Panc1 (cell line): ENCODE measurements at places on chromosomes 12 and 14.

DNA sequence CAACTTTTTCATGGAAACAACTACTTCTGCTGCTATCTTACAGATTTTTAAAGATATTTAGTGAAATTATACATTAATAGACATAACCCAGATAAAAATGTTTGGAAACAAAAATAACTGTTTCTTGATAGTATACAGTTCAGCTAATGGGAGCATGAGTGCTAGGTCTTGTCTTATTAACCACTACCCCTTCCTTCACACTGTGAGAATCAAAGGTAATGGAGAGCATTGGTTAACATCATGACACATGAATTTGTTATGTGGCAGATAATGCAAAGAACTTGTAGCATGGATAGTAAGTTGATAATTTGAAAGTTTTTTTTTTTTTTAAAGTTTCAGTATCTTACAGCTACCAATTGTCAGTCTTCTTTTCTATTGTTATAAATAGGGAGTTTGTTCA, 44.2 kb downstream of the CCDC91 start:
- no peaks in the 10 kb centered on the region for H3K36me3 ChIP-seq
- H3K27me3 ChIP-seq, result no peaks in the 10 kb centered on the region
- no peak for DNase-seq
- H3K4me1 ChIP-seq, result no peaks in the 10 kb centered on the region
- H3K27ac ChIP-seq, result no peak overlapping the region
- H3K4me3 ChIP-seq, result no peak overlapping the region

DNA sequence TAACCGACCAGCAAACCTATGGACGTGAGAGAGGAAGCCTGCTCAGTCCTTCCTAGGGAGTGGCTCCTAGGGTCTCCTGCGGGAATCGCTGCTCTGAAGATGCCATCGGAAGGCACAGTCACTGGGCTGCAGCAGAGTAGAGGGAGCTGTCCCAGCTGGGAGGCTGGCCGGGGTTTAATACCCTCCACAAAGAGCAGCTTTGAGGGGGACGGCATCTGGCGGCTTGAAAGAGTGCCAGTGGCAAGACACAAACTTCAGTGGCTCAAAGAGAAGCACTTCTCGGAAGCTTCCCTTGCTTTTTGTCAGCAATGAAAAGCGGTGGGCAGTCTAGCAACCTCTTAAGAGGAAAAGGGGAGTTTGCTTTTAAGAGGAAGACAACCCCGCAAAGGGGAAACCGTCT, 114.6 kb downstream of the TMEM132C start:
- no peaks in the 10 kb centered on the region for H3K36me3 ChIP-seq
- no peaks in the 10 kb centered on the region for H3K4me1 ChIP-seq
- no peak overlapping the region for H3K27ac ChIP-seq
- DNase-seq, result no peak
- peaks cover 3% of the 10 kb centered on the region; the same call in 1 of the 2 replicates for H3K27me3 ChIP-seq

DNA sequence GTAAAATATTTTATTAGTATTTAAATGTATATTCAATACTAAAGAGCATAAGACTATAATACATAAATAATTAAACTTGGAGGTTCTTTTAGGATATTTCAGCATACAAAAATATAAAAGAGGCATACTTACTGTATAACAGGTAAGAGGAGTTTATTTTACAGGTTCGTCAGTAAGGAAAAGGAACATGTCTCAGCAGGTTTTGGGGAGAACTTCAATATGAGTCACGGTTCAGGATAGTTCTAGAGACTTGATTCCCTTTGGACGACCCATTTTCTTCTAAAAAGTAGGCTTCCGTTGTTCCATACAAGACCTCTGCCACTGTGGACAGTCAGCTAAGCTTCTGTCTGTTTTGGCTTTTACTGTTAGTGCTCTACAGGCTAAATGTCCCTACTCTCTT, 181.1 kb downstream of the ALX1 start:
- no peak for DNase-seq
- no peaks in the 10 kb centered on the region for H3K27me3 ChIP-seq
- no peaks in the 10 kb centered on the region for H3K4me1 ChIP-seq
- H3K4me3 ChIP-seq, result no peak overlapping the region
- H3K27ac ChIP-seq, result no peak overlapping the region

- no peaks in the 10 kb centered on the region for H3K4me1 ChIP-seq
- H3K27me3 ChIP-seq, result no peaks in the 10 kb centered on the region
- H3K36me3 ChIP-seq, result no peaks in the 10 kb centered on the region
- DNase-seq, result no peak
- H3K4me3 ChIP-seq, result no peak overlapping the region
- H3K27ac ChIP-seq, result no peak overlapping the region
These were observed 5.7 kb upstream of the SERPINA1 start for GRCh38 chr14:94394025-94394493.

GRCh38 chr14:54627540-54628363, 60.8 kb downstream of the SAMD4A start:
- no peaks in the 10 kb centered on the region for H3K36me3 ChIP-seq
- H3K27ac ChIP-seq, result no peak overlapping the region
- H3K4me1 ChIP-seq, result peaks cover 4% of the 10 kb centered on the region; the same call in 1 of the 2 replicates
- DNase-seq, result no peak
- H3K27me3 ChIP-seq, result no peaks in the 10 kb centered on the region
- no peak overlapping the region for H3K4me3 ChIP-seq

- no peak for DNase-seq
- no peak overlapping the region for H3K27ac ChIP-seq
- no peaks in the 10 kb centered on the region for H3K4me1 ChIP-seq
- no peak overlapping the region for H3K4me3 ChIP-seq
- no peaks in the 10 kb centered on the region for H3K27me3 ChIP-seq
- H3K36me3 ChIP-seq, result no peaks in the 10 kb centered on the region
These were observed 107.5 kb upstream of the PARP11 start for GRCh38 chr12:3980504-3981272.

- no peaks in the 10 kb centered on the region for H3K4me1 ChIP-seq
- no peaks in the 10 kb centered on the region for H3K27me3 ChIP-seq
- H3K27ac ChIP-seq, result no peak overlapping the region
- no peaks in the 10 kb centered on the region for H3K36me3 ChIP-seq
- no peak for DNase-seq
- no peak overlapping the region for H3K4me3 ChIP-seq
These were observed 1.8 kb downstream of the ALX1 start for GRCh38 chr12:85281636-85282312.

DNA sequence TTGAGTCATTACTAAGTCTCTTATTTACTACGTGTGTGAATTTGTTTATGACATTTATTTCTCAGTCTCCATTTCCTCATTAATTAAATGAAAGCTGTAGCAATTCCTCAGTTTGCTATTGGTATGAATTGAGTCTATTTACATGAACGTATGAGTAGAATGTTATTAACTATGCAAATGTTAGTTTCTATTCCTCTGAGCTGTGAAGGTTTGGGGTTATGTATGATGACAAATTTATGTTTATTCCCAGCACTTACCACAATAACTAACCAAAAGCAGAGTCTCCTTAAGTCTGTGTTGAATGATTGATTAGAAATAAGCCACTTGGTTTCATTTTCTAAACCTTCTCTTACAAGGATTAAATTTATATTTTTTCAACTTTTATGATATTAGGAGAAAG, 1340.9 kb downstream of the FSCB start:
- no peaks in the 10 kb centered on the region for H3K36me3 ChIP-seq
- no peak overlapping the region for H3K27ac ChIP-seq
- no peaks in the 10 kb centered on the region for H3K4me1 ChIP-seq
- no peak for DNase-seq
- no peak overlapping the region for H3K4me3 ChIP-seq

DNA sequence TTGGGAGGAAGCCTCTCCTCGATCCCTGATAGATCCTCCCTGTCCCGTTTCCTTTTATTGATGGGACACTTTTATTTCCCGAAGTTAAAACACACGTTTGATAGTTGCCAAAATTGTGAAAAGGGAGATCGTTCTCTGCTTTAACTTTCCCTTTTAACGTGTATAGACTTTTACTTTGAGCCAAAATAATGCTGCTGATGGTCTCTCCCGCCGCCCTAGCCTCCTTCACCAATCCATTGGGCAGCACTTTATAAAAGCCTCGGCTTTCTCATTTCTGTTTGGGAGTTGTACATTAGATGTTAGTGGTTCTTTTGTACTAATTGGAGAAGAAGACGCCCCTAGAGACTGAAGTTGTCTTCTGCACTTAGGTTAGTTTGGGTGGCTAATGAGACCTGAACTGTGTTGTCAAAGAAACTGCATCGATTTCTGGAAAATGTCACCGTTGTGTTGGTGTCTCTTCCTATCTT, 1.4 kb downstream of the TMTC2 start:
- H3K4me3 ChIP-seq, result peak overlapping the region; percentile 86
- no peak overlapping the region for H3K27ac ChIP-seq
- H3K27me3 ChIP-seq, result peaks cover 3% of the 10 kb centered on the region; the same call in 1 of the 2 replicates
- H3K4me1 ChIP-seq, result no peaks in the 10 kb centered on the region

DNA sequence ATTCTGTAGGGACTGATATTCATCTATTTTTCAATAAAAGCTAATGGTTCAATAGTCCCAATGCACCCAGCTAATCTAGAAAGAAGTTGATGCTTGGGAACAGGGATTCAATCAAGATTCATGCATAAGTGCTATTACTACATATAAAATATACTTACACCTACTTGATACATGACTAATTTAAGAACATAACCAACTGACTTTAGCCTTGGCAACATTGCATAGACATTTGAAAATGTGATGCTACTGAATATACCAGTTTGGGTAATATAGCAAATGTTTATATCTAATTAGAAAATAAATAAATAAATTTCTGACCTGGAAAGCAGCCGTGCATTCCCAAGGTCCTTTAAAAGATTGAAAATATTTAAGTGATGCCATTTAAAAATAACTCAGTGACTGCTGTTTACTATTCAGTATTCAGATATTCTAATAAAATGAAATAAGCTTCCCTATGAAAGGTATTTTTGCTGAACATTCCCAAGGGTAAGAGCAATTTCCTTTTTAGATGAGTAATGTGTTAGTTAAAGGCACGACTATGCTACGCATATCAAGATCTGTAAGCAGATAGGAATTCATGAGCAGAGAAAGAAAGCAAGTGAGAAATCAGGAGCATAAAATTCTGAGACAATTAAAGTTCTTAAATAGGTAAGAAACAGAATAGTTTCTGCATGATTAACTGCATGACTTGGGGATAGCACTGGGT, 160.6 kb upstream of the SYT1 start:
- peak; percentile 76 for DNase-seq
- H3K4me1 ChIP-seq, result no peaks in the 10 kb centered on the region; the same call in 1 of the 2 replicates
- H3K4me3 ChIP-seq, result no peak overlapping the region
- no peaks in the 10 kb centered on the region for H3K36me3 ChIP-seq

GRCh38 chr12:15688838-15689625, 100.2 kb downstream of the EPS8 start:
- H3K4me3 ChIP-seq, result peak overlapping the region; percentile 71
- DNase-seq, result no peak
- H3K27me3 ChIP-seq, result no peaks in the 10 kb centered on the region
- peaks cover 27% of the 10 kb centered on the region for H3K4me1 ChIP-seq

- no peak overlapping the region for H3K4me3 ChIP-seq
- no peaks in the 10 kb centered on the region for H3K36me3 ChIP-seq
- H3K27ac ChIP-seq, result no peak overlapping the region
- H3K27me3 ChIP-seq, result no peaks in the 10 kb centered on the region
These were observed 63.8 kb upstream of the ACTN1 start for GRCh38 chr14:69042787-69043444.

GRCh38 chr12:116282371-116283286, 5.1 kb upstream of the MED13L start:
- H3K4me3 ChIP-seq, result peak overlapping the region; percentile 17; the same call in 1 of the 2 replicates
- no peak for DNase-seq
- H3K4me1 ChIP-seq, result peaks cover 67% of the 10 kb centered on the region

DNA sequence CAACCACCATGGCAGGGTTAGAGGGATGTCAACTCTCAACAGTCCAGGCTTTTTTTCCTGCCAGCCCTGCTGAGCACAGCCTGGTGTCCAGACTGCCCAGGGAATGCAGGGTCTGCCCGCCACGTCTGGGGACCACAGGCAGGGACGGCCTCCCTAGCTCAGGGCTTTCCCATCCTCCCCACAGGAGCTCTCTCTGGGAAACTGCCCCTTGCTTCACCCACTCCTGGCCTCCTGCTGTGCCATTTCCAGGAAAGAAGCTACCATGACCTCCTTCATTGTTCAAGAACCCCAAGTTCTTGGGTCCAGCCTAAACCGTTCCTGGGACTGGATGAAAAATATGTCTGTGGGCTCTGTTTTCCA, 4.8 kb downstream of the SCNN1A start:
- no peaks in the 10 kb centered on the region for H3K27me3 ChIP-seq
- peaks cover 69% of the 10 kb centered on the region for H3K4me1 ChIP-seq
- no peaks in the 10 kb centered on the region for H3K36me3 ChIP-seq
- H3K4me3 ChIP-seq, result peak overlapping the region; percentile 12; the same call in 1 of the 2 replicates

- H3K27ac ChIP-seq, result no peak overlapping the region
- H3K4me1 ChIP-seq, result no peaks in the 10 kb centered on the region
- H3K4me3 ChIP-seq, result no peak overlapping the region
- DNase-seq, result no peak
- no peaks in the 10 kb centered on the region for H3K27me3 ChIP-seq
These were observed 291.9 kb downstream of the SOX5 start for GRCh38 chr12:23657598-23657997.

GRCh38 chr14:70887207-70887681, 20.0 kb upstream of the PCNX1 start:
- H3K4me1 ChIP-seq, result no peaks in the 10 kb centered on the region
- H3K27ac ChIP-seq, result no peak overlapping the region
- peaks cover 3% of the 10 kb centered on the region; the same call in 1 of the 2 replicates for H3K27me3 ChIP-seq

- no peak overlapping the region for H3K27ac ChIP-seq
- no peaks in the 10 kb centered on the region for H3K36me3 ChIP-seq
These were observed 188.7 kb downstream of the TTC8 start for GRCh38 chr14:89013098-89013504.

- H3K4me3 ChIP-seq, result no peak overlapping the region
- H3K4me1 ChIP-seq, result no peaks in the 10 kb centered on the region
- H3K27me3 ChIP-seq, result no peaks in the 10 kb centered on the region
- no peaks in the 10 kb centered on the region for H3K36me3 ChIP-seq
- H3K27ac ChIP-seq, result no peak overlapping the region
These were observed 8.1 kb downstream of the LRRC43 start for GRCh38 chr12:122190842-122191668.
